ENCODE measurements at places on chromosomes 2 and 18.

GRCh38 chr2:239017491-239018098 lies 169.7 kb downstream of the TWIST2 start:
- DNase-seq: no peak

GRCh38 chr18:36592282-36592681 lies 236.5 kb downstream of the TPGS2 start:
- no peak for DNase-seq

DNA sequence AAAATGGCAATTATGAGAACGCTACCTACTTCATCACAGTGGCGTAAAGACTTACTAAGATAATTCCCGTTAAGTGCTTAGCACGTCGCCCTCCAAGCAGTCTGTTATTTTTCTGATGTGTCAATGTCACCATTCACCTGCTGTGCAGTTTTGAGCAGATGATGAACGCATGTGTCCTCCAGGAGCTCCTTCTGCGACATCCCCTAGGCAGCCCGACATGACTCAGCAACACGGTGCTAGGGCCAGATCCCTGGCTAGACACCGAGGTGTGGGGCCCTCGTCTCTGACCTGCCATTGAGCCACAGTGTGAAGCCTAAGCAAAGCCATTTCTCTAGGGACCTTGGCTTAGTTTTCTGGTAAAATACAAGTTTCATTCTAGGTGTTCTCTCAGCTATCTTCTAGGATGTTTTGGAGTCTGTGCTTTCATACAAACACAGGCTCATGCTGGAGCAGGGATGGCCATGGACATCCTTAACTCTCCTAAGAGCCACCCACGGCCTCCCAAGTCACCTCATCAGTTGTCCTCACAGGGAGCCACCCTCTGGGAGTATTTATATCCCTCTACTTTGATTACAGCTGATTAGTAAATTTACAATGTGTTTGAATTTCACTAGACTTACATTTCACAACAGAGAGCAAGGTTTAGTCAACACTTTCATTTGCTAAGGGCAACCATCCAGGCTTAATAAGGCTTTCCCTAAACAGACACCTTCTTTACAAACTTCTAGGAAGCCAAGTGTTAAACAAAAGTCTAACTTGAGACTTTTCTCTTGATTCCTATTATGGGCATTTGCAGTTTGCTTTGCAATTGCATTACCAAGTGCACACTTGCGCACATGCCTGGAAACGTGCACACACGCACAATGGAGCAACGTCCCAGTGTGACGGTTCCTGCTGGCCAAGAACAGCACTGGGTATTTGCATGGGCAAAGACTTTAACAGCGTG lies 376.8 kb upstream of the ID2 start:
- DNase-seq: no peak

DNA sequence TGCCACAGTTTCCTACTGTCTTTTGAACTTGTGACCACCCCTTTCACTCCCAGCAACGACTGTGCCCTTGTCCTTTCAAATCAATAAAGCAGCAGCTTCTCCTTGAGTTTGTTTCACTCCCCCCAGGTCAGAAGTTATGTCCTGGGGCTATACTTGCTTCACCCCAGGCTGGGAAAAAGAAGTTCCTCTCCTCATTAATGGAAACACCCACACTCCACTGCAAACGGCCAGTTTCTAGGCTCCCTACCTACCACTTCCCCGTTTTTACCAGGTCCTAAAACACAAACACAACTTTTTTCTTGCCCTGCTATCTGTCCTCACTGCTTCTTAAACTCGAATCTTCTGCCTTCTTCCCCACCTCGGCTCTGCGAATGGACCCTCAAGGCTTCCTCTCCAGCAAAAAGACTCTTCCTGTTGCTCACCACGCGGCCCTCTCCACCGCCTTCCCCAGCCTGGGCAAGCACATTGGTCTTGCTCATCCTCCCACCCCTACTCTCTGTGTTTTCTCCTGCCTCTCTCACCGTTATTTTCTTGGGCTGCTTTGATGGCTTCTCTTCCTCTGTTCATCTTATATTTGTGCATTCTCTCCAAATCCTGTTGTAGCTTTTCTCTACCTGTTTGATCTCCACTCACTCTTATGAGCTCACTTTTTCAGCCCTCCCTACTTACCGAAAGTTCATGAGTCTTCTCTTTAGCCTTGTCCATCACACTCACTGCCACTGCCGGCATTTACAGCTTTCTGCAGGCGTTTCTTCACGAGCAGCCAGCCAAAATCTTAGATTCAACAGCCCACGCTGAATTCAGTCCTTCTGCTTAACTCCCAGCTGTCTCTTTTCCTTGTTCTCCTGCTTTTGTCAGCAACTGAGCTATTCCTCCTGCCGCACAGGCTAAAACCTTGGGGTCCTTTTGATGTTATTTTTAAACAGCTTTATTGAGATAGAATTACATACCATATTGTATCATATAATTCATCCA lies 7.0 kb upstream of the SP5 start:
- DNase-seq: no peak

GRCh38 chr2:39068299-39069135 lies 52.3 kb downstream of the SOS1 start:
- no peak for DNase-seq

DNA sequence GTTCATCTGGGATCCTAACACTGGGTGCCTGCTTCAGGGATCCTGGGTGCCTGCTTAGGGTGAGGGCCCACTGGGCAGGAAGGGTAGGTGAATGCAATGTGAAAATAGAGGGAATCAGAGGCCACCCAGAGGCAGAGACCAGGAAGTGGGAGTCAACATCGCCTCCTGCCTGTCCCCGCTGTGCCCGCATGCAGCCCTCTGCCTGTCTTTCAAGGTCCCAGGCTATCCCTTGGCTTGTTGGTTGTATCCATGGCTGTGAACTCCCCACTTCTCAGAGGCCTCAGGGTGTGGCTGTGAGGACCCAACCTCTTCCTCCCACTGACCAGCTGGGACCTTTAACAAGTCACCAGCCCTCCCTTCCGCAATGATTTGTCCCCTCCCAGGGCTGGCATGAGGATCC lies 26.5 kb downstream of the PSD4 start:
- no peak for DNase-seq

GRCh38 chr2:44801289-44801840 lies 140.1 kb upstream of the SIX3 start:
- no peak for DNase-seq

GRCh38 chr2:8382485-8382884 lies 299.4 kb upstream of the ID2 start:
- DNase-seq: no peak

- DNase-seq: peak; percentile 98
Observed at GRCh38 chr18:59957957-59958356, 58.2 kb downstream of the PMAIP1 start.

DNA sequence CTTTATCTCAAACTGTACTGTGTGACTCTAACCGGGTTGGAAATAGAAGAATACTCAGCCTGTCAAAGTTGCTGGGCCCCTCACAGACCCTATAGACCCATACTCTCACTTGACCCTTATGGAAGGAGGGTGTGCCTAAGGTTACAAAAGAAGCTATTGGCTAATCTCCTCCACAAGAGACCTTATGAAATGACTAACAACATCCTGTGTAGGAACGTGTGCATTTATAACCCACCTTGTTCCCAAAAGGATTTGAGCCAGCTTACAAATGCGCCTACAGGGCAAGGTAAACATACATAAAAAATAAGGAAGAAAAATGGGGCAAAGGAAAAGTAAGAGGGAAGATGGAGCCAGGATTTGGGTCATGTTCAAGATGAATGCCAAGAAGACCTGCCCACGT lies 225.4 kb upstream of the SMAD2 start:
- no peak for DNase-seq

- DNase-seq: no peak
Observed at GRCh38 chr2:28469304-28469703, 26.6 kb upstream of the PLB1 start.

DNA sequence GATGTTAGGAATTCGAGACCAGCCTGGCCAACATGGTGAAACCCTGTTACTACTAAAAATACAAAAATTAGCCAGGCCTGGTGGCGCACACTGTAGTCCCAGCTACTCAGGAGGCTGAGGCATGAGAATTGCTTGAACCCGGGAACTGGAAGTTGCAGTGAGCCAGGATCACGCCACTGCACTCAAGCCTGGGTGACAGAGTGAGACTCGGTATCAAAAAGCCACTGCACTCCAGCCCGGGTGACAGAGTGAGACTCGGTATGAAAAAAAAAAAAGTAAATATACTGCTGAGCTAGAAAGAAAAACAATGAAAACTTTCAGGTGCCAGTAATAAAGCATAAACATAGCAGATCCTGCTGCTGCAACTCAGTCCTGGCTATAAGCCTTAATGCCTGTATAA lies 73.5 kb downstream of the STRN start:
- no peak for DNase-seq

- no peak for DNase-seq
Observed at GRCh38 chr2:211744379-211744778, 794.2 kb downstream of the ERBB4 start.

- no peak for DNase-seq
Observed at GRCh38 chr2:69815717-69816116, 13.7 kb upstream of the GMCL1 start.

Measured in NCI-H1105 (cell line).